ENCODE measurements at places on chromosomes 16 and 17.

DNA sequence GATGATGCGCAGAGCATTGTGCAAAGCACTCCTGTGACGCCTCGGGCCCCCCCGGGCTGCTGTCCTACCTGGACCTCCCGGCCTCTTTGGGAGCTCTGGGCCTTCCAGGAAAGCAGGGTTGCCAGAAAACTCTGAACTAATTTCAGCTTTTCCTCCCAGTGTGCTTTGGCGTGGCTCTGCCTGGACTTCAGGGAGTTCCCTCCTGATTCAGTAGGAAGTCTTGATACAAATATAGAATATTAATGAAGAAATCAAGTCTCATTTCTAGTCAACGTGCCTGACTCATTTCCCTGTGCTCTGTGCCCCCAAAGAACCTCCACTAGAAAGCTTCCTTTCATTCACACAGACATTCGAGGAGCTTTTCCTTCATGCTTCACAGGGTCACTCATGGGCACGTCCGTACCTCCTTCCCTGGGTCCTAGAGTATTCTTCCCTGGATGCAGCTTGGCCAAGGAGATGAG lies 84.0 kb upstream of the NOL11 start:
- DNase-seq, result peak; percentile 41

DNA sequence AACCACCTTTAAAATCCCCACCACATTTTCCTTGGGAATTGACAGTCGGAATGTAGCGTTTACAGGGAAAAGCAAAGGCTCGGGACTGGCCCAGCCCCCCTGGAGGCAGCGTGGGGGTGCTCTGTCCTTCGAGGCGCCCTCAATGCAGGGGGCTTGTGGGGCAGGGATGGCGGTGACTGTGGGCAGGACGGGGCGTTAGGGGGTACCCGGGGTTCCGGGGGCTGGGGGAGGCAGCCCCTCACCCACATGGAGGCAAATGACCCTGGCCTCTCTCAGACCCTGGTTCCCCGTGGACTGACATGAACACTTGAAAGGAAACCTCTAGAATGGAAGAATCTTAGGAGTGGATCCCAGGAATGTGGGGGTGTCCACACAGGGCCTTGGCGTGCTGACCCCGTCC lies 78.4 kb upstream of the GNG13 start:
- no peak for DNase-seq

- peak; percentile 99 for DNase-seq
Observed at GRCh38 chr16:86457501-86458148, 52.7 kb upstream of the FOXF1 start.

DNA sequence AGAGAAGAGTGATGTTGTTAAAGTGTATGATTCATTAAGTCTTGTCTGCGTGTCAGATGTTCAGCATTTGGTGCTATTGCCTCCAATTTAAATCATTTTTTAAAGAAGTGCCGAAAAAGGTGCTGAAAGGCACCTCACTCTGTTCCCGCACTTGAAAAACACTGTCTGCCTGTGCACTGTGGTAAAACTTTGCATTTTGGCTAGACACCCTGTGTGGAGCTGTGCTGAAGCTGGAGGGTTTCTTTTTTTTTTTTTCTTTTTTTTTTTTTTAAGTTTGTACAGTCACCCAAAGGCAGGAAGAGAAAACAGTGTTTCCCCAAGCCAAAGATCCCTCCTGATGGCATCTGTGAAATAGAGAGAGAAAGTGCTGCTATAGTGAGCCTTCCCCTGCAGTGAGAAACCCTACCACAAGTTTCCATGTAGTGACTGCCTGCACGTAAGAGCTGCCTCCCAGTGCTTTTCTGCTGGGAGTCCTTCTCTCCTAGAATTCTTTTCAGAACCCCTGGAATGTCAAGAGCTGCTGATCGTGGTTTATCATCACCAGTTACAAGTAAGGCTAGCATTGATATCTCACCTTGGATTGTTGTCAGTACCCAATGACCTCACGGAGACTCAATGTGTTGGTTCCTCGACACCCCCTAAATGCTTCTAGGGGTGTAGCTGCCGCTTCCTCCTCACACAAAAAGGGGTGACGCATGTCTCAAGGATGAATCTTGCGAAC lies 116.0 kb upstream of the SOX9 start:
- no peak for DNase-seq

GRCh38 chr16:23339787-23340186 lies 37.7 kb downstream of the SCNN1B start:
- no peak for DNase-seq

- peak; percentile 91 for DNase-seq
Observed at GRCh38 chr16:89602273-89602951, 11.0 kb upstream of the DPEP1 start.

DNA sequence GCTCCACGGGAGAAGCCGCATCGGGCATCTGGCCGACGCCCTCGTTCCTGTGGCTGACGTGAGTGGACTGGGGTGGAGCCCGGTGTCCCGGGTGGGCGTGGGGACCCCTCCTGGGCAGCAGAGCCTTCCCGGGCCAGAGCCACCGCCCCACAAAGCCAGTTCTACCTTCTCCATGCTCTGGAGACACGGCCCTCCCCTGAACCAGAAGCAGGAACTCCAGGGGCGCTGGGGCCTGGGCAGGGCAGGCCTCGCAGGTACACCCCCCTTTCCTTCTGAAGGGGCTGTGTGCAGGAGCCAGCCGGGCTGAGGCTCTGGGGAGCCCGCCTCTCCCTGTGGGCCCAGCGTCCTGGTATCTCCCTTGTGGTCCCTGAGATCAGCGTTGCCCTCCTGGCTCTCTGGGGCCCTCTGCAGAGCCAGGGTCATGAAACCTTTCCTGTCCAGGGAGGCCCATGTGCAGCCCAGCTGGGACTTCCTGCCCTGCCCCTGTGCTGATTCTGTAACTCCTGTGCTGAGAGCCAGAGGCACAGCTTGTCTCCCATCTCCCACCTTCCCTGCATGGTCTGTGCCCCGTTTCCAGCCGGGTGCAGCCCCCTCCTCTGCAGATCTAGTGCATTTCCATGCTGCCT lies 6.5 kb downstream of the PIGQ start:
- no peak for DNase-seq

DNA sequence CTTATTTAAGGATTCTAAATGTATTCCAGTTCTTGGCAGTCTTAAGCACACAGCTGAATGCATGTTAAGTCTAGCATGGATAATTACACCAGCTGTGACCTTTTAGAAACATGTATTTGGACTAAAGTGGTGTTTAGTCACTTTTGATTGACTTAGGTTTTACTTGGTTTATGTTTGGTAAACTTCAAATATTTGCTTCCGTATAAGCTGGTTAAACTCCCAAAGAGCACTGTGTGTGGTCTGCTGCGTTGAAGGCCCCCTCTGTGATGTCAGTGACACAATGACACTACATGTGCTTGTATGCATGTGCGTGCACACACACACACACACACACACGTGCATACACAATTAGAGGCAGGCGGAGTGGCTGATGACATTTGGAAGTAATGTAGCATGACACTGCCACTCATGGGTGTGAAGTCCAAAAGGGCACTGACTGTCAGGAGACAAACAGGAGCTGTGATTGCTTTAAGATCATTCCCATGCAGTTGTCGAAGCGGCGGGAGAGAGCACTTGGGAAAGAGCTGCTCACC lies 156.1 kb upstream of the CDH13 start:
- DNase-seq, result no peak

GRCh38 chr17:79667121-79667715 lies 56.4 kb upstream of the RBFOX3 start:
- DNase-seq, result no peak

DNA sequence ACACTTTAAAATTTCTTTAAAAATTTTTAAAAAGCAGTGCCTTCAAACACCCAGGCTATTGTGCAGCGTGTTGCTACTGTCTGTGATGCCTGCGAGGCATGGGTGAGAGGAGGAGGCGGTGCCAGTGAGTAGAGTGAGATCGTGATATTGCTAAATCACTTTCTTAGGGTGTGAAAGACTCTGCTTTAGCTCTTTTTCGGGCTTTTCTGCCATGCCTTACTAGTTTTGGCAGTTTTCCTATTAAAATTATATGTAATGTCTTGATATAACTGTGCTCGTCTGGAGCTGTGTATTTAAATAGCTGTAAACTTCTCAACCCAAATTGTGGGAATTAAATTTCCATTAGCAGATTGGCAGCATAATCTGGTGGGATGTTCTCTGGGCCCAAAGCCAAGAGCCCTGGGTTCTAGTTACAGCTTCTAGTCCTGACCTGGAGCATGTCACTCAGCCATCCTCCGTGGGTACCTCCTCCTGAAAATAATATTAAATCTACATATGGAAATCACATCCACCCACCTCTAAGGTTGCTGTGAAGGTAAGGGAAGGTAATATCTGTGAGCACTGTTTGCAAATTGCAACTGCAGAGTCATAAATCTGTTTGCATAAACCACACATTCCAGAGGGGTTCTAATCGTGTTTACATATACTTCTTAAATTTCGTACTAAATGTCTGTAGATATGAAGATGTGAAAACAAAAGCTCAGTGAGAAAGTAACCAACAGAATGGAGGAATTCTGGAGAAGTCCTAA lies 264.3 kb upstream of the CACNG5 start:
- DNase-seq, result peak; percentile 66
